T47D (cell line): ENCODE measurements at places on chromosomes 3 and 15.
A peak's percentile ranks its signal among the peaks of the same experiment; 100 is the strongest.

- DNase-seq: peak; percentile 65
These were observed 29.3 kb downstream of the BTD start for GRCh38 chr3:15630646-15631350.

DNA sequence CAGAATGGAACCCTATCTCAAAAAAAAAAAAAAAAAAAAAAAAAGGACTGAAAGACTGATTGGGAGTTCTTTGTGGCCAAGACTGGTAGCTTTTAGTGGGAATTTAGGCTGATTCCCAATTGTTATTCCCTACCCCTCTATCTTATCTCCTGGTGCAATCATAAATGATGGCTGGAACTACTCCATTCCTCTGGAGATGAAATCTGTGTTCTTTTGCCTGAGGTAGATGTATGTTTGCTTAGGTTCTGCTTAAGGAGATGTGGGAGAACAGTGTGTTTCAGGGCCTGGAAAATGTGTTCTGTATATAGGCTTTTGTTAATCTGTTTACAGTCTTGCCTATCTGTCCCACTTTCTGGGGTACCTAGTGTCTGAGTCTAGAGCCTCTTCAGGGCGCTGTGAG lies 19.5 kb downstream of the UBE2Q2 start:
- DNase-seq: peak; percentile 55

- no peak for DNase-seq
These were observed 23.6 kb downstream of the TLNRD1 start for GRCh38 chr15:81024265-81024872.

DNA sequence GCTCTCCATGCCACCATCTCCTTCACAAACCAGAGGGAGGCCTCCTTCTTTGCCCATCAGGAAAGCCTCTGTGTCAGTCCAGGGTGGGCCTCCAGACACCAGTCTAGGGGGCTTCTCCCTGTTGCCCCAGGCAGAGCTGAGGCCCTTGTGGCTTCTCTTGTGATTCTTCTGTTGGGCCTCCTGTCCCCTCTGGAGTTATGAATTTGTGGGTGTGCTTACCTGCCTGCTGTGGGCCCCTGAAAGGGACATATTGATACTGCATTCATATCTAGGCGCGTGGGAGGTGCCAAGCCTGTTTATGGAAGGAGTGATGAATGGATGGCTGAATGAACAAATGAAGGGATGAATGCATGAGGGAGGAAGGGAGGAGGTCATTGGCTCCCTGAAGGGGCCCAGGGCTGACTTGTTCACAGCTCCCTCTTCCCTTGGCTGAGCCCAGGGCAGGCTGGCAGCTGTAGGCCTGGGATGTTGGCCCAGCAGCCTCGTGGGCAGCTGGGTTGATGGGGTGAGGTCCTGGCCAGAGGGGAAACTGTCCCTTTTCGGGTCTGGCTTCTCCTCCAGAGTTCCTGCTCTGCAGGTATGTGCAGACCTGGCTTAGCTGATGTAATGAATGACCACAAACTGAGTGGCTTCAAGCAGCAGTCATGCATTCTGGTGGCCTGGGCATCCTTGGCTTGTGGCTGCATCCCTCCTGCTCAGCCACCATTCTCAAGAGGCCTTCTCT lies 195.4 kb downstream of the GOLGA6L6 start:
- no peak for DNase-seq

DNA sequence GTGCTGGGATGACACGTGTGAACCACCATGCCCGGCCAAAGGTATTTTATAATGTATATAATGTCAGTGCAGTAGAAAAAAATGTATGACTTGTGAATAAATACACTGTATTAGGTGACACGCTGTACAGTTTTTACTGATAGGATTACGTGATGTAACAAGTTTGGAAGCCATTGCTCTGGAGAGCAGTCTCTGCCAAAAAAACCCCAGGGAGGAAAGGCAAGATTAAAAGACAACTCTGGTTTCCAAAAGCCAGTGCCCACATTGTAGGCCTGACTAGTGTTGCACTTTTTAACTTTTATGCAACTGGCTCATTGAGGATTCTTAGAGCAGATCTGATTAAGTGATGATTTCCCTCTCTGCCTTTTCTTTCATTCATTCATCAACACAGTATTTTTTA lies 62.0 kb upstream of the SLC2A2 start:
- no peak for DNase-seq

GRCh38 chr3:119352034-119352609 lies 57.9 kb downstream of the ARHGAP31 start:
- no peak for DNase-seq

GRCh38 chr3:168591587-168591986 lies 495.9 kb upstream of the GOLIM4 start:
- DNase-seq: no peak

GRCh38 chr15:85534031-85534430 lies 153.6 kb downstream of the AKAP13 start:
- no peak for DNase-seq

DNA sequence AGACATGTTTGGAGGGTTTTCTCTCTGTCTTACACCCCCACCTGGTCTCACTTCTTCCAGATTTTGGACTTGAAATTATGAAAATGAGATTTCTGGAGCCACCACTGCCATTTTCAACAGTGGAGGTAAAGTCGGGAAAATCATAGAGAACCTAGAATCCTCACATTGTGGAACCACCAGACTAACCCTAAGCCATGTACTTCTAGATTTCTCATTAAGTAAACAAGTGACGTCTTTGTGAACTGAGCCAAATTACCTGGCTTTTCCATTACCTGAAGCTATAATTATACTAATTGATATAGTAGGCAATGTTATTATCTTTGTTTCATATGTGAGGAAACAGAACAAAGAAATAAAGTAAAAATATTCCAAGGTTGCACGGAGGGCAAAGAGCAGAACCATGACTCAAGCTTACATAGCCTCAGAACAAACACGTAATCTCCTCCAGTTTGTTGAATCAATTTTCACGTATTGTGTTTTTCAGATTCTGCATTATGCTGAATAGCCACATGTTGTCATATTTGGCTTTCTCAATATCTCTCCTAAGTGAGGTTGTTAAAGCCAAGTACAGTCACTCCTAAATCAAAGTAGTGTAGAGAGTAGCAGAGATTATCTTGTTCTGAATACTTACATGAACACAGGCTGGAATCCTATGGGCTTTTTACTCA lies 101.3 kb upstream of the CMC1 start:
- DNase-seq: no peak

DNA sequence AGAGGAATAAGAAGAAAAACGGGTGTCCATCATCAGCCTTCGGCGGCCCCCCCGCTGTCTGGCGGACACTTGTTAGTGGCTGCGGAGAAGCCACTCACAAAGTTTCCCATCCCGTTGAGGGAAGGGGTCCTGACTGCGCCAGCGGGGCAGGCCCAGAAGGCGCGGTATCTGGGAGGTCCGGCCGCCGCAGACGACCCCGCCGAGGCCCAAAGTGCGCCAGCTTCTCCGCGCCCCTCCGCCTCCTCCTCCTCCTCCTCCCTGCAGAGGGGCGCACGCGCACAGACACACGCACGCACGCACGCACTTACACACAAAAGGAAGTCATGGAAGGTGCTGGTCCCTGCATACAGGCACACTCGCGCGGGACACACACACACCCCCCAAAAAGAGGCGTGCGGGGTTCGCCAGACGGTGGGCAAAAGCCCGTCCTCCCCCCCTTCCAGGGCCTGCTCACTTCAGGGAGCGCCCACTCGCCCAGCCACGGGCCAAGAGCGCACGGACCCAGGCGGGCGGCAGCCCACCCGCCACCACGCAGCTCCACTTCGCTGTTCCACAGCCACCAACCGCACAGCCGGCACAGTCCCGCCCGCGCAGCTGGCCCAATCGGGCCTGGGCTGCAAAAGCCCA lies 18.0 kb downstream of the ZNF148 start:
- no peak for DNase-seq

- DNase-seq: no peak
These were observed 71.4 kb downstream of the ITGB5 start for GRCh38 chr3:124815781-124816180.

- no peak for DNase-seq
These were observed 23.5 kb upstream of the STIMATE start for GRCh38 chr3:52920841-52921240.

- DNase-seq: no peak
These were observed 29.1 kb upstream of the LXN start for GRCh38 chr3:158701420-158702065.

DNA sequence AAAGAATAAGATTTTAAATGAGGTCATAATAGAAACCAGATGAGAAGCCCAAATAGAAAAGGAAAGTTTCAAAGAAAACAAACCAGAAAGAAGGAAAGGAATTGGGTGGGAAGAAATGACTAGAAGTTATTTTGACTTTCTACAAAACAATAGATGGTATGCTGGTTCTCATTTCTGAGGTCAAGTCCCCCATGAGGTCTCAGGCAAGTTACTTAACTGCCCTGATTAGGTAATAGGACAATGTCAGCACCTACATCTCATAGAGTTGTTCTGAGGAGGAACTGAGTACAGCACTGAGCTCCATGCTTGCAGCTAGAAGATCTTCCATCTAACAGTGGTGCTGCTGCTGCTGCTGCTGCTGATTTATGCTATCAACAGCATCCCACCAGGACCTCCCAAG lies 185.9 kb downstream of the ERC2 start:
- no peak for DNase-seq

- peak; percentile 63 for DNase-seq
These were observed 202.8 kb downstream of the SV2B start for GRCh38 chr15:91302588-91303439.

DNA sequence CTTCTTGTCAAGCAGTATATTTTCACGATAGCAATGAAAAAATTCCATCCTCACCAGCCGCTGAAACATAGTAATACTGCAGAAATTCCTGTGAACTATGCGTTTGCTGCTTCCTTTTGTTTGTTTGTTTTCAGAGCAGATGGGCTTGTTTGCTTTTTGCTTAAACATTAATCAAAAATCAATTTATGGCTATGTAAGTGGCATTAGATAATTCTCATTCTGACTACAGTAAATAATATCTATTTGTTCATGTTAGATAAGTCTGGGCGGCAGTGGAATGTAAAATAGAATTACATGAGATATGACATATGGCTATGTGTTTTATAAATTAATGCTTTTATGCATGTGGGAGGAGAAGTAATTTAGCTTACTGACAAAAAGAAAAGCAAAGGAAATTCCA lies 163.7 kb downstream of the PGPEP1L start:
- no peak for DNase-seq

DNA sequence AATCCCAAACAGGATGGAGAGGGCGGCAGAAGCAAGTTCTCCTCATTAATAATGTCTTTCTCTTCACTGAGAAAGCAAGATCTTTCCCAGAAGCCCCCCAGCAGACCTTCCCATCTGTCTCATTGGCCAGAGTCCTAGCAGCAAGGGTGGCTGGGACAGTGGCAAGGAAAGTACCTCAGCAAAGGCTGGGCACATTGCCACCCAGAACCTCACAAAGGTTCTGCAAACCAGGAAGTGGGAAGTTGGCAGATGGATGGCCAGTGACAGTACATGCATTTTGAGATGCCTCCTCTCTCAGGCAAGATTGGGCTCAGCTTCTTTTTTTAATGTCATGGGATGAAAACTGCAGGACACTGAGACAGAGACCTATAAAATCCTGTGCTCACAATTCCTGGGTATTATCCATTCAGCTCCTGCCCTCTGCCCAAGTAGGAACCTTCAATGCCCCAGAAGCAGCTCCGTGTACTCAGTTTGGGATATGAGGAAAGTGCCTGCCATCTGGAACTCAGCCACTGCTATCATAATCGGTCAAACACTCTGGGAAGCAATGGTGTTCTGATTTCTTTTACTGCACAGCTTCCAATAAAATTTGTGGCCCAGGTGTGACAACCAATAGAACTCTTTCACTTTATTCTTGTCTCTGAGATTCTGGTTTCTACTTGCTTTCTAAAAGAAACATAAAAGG lies 25.5 kb downstream of the DPH3 start:
- no peak for DNase-seq
